Cardiac muscle cell (in vitro differentiated cells and primary cell): ENCODE measurements at places on chromosomes 4 and X.
A peak's percentile ranks its signal among the peaks of the same experiment; 100 is the strongest.

DNA sequence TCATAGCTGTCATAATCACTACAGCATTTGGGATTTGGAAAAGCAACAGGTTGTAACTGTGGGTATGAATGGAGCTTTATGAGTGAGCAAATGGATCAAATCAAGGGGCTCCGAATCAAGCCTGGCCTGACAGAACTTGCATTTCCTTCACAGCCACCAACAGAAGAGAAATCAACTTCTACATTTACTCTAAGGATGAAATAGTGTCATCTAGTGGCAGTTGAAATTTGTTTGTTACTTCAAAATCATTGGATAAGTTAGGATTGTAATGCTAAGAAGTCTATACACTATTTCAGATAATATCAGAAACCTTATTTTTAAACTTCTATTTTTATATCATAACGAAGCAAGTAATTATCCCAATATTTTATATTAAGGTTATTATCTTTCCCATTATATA, 10.7 kb upstream of the WDR17 start:
- DNase-seq: no peak

DNA sequence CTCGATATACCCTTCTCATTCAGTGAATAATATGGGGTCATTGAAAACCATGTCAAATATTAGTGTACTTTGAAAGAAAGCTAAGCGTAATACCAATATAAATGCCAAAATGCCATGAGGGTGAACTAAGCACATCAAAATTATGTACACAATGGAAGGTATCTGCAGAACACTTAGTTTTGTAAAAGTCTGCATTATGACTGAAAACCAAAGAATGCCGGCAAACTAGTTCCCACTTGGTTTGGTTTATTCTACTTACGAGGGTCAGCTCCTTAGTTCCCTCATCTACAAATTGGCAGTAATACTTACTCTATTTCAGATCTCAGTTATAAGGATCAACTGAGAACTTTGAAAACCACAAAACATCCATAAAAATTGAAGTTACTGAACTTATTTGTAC, 27.3 kb downstream of the RPS6KA6 start:
- no peak for DNase-seq

DNA sequence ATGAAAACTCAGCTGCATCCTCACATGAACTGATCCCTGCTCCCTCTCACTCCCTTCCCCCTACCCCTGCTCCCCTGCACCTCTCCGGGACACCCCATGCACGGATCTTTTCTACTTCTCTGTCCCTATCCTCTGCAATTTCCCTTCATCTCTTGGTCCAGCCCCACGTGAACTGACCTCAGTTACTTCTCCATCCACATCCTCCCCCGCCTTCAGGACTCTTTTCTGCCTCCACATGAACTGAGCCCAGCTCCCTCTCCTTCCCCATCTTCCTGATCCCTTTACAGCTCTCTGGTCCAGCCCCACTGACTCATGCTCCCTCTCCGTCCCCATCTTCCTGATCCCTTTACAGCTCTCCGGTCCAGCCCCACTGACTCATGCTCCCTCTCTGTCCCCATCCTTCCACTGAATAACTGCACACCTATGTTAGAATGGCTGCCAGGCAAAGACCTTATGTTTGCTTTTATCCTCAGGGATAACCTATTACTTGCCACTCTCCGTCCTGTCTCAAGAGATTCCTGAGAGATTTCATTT, 5.6 kb downstream of the CETN2 start:
- DNase-seq: no peak

- DNase-seq: no peak
These were observed 282.1 kb downstream of the BCOR start for GRCh38 chrX:39815631-39816030.

GRCh38 chr4:20598626-20599025, 101.6 kb upstream of the PACRGL start:
- DNase-seq: no peak

DNA sequence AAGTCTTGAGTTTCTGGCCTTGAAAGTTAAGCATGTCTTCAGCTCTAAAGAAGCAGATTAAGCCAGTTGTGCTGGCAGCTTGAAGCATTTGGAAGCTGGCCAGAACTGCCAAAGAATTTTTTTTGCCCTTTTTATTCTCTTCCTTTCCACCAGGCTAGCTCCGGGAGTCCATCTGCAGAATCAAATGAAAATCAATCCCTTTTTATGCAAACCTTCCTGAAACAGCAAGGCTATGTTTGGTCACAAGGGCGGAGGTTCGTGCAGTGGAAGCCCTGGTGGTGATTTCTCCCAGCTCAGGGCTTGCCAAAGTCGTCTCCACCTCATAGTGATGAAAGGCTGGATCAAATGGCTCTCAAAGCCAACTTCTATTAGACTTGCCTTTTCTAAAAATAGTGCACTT, 21.6 kb upstream of the C4orf54 start:
- peak; percentile 94 for DNase-seq

GRCh38 chr4:3354455-3354811, 61.6 kb downstream of the RGS12 start:
- DNase-seq: no peak

- no peak for DNase-seq
These were observed 159.6 kb downstream of the SOWAHB start for GRCh38 chr4:76738086-76738931.

- DNase-seq: no peak
These were observed 334.5 kb upstream of the PCDH7 start for GRCh38 chr4:30385650-30386049.

- DNase-seq: no peak
These were observed 105.0 kb upstream of the NR0B1 start for GRCh38 chrX:30414144-30414543.

DNA sequence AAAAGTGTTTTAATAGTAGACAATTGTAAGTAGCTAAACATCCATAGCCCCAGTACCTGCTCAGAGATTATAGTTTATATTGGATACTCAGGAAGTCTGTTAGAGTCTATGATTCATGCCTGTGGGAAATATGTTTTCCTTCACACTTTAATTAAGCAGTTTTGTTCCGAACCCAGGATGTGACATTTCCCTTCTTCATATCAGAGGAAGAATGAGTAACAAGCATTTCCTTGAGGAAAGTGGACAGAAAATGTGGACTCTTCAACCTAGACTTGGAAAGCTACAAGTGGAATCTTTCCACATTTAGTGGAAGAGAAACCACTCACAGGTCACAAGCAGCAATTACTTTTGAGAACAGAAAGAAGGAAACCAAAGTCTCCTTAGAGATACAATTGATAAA, 419.4 kb downstream of the C4orf33 start:
- no peak for DNase-seq
